ENCODE measurements at places on chromosomes 16 and 17.
A peak's percentile ranks its signal among the peaks of the same experiment; 100 is the strongest.

GRCh38 chr17:59465949-59466307 is 99.5 kb upstream of the DHX40 start:
- no peak for DNase-seq

- DNase-seq: no peak
Observed at GRCh38 chr17:57607553-57608120, 137.5 kb downstream of the CCDC182 start.

DNA sequence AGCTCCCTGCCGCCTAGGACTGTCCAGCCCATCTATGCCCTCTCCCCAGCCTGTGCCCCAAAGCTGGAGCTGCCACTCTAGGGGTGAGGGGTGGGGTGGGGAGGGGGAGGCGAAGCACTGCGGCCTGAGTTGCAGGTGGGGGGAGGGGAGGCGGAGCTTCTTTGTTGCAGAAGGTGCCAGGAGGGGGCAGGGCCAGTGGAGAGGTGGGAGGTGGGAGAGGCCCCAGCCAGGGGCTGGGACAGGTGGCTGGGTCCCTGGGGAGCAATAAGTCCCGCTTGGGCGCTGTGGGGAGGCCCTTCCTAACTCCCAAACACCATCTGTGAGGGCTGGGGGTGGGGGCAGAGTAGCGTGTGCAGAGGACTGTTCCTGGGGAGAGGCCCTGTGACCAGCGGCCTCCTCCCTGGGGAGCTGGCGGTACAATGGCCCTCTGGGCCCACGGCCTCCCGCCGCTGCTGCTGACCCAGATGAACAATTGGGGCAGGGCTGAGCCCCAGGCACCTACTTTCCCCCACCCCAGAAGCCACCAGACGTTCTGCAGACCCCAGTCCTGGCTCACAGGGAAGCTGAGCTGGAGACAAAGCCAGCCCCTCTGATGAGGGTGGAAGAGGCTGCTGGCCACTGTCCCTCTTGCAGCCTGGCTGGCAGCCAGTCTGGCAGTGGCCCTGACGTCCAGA is 2.2 kb upstream of the NTN3 start:
- DNase-seq: peak; percentile 43

DNA sequence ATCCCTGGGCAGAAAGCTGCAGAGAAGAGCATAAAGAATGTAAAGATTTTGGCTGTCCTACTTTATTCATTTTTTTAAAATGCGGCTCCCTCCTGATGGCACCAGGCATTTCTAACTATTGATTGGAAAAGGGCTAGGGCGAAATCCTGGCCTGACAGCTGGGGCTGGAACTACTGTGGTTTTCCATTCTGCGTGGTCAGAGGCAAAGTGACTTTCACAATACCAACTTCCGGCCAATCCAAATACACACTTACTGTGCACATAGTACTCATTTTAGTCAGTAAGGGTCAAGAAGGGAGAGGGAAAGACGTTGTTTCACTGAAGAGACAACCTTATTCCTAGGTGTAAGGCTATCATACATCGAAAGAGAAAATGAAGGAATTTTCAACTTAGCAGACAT is 113.8 kb upstream of the PMFBP1 start:
- DNase-seq: no peak

DNA sequence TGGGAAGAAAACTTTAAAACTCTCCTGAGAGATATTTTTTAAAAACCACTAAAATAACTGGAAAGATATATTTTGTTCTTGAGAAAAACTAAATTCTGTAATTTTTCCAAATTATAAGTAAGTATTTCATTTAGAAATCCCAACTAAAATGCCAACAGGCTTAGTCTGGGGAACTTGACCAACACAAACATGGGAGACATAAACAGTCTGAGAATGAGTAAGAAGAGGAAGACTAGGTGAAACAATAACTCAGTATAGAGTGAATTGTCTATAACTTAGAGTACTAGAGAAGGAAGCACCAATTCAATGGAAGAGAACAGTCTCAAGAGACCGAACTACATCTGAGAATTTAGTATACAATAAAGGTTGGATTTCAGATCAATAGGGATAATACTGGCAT is 2.9 kb downstream of the CMTM1 start:
- no peak for DNase-seq

GRCh38 chr17:79843474-79843815 is 4.2 kb upstream of the CBX4 start:
- no peak for DNase-seq

GRCh38 chr17:1686086-1686485 is 1.4 kb upstream of the PRPF8 start:
- no peak for DNase-seq

DNA sequence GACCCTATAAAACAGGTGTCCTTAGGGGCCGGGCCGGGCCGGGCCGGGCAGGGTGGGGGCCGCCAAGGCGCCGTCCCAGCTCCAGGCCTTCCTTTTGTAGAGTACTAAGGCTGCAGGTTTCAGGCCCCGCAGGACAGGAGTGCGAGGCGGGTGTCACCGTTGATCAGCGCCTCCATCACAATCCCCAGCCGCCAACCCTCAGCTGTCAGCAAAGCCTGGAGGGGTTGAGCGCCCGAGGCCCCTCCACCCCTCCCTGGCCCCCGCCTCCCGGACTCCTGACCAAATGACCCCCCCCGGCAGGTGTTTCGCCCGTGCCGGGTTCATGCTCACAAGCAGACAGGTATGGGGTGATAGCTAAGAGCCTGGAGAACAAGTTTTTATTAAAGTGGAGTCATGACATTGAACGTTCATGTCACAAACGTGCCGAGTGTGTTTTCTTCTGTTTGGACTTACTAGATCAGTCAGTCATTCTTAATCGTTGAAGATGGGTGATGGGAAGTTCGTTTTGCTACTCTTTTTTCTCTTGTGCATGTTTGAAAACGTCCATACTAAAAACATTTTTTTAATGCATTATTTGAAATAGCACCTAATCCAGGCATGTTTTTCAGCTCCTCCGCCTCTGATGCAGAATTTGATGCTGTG is 534 bp downstream of the ARL2BP start:
- no peak for DNase-seq

GRCh38 chr17:83126275-83126811 is 46.9 kb downstream of the METRNL start:
- no peak for DNase-seq

- no peak for DNase-seq
Observed at GRCh38 chr17:56319531-56319930, 166.3 kb downstream of the ANKFN1 start.

GRCh38 chr16:82987767-82988166 is 361.0 kb downstream of the CDH13 start:
- DNase-seq: no peak

DNA sequence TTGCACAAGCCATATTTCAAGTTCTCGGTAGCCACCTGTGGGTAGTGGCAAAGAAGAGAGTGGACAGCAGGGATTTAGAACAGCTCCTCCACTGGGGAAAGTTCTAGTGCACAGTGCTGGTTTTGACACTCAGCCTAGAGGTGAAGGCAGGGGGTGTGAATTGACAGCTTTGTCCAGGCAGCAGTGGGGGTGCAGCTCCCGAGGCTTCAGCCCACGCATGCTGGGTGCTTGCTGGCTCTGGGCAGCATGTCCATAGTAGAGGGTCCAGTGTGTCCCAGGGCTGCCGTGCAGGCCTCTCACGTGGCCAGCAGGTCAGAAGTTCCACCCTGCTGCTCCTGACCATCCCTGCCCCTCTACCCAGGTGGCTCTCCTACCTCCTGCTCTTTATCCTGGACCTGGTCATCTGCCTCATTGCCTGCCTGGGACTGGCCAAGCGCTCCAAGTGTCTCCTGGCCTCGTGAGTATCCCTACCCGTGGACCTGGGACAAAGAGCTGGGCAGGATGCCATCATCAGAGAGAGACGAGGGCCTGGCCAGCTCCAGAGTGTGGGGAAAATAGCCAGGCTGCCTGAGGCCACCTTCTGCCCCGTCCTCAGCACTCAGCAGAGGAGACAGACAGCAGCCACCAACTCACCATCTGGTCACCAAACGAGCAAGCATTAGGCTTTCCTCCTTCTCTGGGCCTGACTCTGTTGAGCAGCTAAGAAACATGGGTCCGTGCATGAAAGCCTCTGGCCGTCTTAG is 29.8 kb downstream of the TTYH2 start:
- no peak for DNase-seq

DNA sequence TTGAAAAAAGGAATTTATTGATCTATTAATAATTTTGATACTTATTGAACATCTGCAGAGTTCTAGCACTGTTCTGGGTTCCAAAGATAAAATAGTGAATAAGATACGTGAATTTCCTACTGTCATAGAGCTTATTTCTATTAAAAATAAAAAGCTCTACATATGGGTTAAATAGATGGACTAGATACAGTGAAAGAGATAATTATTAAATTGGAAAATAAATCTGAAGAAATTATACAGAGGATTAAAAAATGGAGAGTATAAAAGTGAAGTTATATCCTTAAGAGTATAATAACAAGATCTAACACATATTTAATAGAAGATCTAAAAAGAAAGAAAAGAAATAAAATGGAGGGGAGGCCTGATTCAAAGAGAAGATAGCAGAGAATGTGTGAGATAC is 10.1 kb upstream of the ABCA5 start:
- no peak for DNase-seq

- DNase-seq: no peak
Observed at GRCh38 chr16:50591800-50592771, 43.9 kb downstream of the NKD1 start.

- DNase-seq: no peak
Observed at GRCh38 chr16:81756615-81757356, 22.3 kb upstream of the PLCG2 start.

GRCh38 chr16:82580298-82580890 is 46.4 kb upstream of the CDH13 start:
- DNase-seq: no peak

DNA sequence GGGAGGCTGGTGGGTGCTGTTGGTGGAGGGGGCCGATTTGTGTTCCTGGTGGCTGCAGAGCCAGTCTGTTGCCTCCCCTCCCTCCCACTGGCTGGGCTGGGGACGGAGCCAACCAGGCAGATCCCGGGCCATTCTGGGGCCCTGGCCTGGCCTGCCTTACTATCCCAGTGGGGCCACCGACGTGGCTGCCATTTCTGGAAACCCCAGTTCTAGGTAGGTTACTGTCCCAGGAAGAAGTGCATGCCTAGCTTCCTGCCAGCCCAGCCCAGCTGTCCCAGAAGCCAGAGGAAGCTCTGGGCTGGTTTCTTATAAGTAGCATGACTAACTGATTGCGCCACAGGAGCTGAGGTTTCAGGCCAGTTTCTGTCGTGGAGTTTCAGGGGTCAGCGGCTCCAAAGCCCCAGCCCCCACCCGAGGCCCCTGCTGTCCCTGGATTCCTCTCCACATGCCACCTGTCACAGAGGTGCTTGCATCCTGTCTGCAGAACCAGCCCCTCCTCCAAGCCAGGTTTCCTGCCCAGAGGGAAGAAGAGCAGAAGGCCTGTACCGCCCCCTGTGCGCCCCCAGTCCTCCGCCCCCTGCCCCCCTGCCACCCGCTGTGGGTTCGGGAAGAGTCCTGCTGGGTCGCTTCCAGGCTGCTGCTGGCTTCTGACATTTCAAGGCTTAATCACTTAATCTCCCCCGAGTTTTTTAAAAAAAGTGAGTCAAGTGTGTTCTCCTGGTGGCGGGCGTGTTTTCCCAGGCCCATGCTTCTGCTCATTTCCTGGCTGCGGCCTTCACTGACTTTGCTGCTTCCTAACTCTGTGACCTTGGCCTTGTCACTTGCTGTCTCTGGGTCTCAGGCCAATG is 13.2 kb downstream of the IL4R start:
- no peak for DNase-seq
